ENCODE measurements at places on chromosomes 7 and 10.
A peak's percentile ranks its signal among the peaks of the same experiment; 100 is the strongest.

DNA sequence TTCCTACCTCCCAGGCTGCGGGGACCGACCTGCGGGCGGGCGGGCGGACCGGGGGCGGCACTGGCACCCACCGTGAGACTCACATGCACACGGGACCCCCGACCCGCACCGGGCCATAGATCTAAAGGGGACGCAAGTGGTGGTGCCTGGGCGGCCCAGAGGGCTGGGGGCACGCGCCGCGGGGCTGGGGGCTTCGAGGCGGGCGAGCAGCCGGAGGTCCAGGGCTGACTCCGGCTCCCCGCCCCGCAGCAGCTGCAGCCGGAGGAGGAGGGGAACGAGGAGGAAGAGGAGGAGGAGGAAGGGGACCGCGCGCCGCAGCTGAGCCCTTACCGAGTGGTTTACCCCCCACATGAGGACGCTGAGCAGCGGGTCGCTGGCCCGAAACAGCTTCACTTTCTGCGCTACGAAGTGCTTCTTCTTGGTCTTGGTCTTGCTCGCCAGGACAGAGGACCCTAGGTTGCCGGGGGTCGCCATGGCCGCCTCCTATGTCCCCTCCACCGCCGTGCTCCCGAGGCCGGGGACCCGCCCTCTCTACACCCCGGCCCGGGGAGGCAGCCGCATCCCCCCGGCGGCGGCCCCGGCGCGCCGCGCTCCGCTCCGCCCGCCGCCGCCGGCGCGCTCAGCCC is 412 bp downstream of the PIP4K2A start:
- DNase-seq = peak; percentile 9

GRCh38 chr7:91518058-91518457 is 253.8 kb downstream of the FZD1 start:
- DNase-seq = no peak

GRCh38 chr7:18330548-18330947 is 165.0 kb upstream of the HDAC9 start:
- no peak for DNase-seq

DNA sequence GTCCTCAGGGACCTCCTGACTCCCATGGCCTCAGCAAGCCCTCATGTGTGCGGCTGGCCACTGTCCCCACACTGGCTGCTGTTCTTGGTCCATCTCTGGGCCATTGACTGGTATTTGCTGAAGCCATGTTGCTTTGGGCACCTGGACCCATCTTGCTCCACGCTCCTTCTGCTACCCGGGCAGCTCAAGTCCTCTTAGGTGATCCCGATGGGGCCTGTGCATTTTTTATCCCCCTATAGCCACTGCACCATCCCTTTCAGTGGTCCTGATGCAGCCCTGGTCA is 16.7 kb downstream of the RAMP3 start:
- no peak for DNase-seq

- peak; percentile 85 for DNase-seq
Observed at GRCh38 chr7:130356876-130357611, 12.4 kb downstream of the CPA5 start.

GRCh38 chr10:72277340-72277995 is 3.7 kb downstream of the DDIT4 start:
- DNase-seq = peak; percentile 53

DNA sequence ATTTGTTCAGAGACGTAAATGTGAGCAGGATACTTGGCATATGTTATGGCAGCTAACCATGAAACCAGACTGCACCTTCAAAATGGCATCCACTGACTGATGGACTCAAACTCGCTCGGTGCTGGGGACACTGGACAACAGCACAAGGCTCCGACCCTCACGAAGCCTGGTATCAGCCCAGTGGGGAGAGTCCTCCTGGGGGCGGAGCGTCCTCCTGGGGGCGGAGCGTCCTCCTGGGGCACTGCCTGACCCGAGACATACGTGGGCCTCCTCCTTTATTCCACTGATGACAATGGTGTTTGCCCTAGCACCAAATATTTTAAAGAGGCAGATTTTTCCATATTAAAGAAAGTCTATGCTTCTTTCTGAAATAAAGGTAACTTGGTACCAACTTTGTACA is 39.5 kb downstream of the ESYT2 start:
- no peak for DNase-seq

Data from foreskin keratinocyte (primary cell).